ENCODE measurements at places on chromosomes 6 and 20.

DNA sequence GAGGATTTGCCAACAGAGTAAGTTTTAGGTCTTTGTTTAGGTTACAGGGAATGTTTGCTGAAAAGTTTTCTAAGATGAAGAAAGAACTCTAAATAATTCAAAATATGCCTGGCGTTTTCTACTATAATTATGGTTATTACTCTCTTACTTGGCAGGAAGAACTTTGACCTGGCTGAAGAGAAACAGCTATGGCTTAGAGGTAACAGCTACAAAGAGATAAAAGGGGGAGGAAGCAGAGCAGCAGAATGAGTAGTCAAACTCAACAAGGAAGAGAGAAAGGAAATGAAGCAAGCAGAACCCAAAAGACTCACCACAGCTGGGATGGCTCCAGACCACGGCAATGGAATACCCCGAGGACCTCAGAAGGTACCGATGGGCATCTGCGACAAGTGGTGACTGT, 95.6 kb downstream of the KIF16B start:
- DNase-seq, result no peak

- DNase-seq, result no peak
These were observed 8.6 kb downstream of the TPX2 start for GRCh38 chr20:31747640-31748039.

DNA sequence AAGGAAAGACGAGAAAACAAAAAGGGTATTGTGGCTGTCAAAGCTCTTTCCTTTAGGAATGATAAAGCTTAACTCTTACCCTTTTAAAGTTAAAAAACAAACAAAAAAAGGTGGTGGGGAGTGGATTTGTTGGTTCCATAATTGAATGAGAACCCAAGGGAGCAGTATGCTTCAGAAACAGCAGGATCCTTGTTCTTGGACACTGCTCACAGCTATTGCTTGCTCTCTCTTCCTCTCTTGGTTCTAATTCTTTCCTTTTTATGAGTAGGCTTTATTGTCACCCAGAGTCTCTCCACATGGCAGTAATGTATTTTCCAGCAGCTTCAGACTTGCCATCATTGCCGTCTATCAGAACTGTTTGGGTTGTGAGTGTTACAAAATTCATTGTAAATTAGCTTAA, 18.7 kb upstream of the ATRN start:
- DNase-seq, result no peak

DNA sequence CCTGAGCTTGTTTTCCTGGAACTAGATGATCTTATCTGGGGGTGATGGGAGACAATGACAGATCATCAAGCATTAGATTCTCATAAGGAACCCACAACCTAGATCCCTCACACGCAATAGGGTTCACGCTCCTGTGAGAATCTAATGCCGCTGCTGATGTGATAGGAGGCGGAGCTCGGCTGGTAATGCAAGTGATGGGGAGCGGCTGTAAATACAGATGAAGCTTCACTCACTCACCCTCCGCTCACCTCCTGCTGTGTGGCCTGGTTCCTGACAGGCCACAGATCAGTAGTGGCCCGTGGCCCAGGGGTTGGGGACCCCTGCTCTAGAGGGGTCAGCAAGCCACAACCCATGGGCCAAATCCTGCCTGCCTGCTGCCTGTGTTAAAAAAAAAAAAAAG, 435.9 kb downstream of the CD83 start:
- DNase-seq, result no peak

DNA sequence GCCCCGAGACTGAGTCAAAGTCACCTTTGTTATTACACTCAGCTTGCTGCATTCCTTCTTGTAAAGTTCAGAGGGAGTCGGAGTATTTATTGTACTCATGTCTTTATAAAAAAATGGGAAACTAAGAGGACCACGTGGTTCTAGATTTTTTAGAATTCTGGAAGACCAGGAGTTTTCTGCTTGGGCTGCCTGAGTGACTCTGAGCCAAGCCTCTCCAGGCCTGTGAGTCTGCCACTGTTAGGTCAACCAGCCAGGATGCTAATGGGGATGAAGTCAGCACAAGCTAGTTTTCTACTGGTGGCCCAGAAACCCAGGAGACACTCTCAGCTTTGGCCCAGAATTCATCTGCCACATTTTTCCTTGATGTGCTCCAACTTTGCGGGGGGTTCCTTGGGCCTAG, 453.5 kb upstream of the SULF2 start:
- DNase-seq, result no peak

- DNase-seq, result no peak
These were observed 33.9 kb downstream of the ADTRP start for GRCh38 chr6:11744753-11745152.
